ENCODE measurements at places on chromosomes 1 and 21.

- DNase-seq = no peak
These were observed 61.0 kb downstream of the TOR3A start for GRCh38 chr1:179142889-179143299.

GRCh38 chr1:35745124-35745730 lies 24.6 kb downstream of the CLSPN start:
- DNase-seq = no peak

GRCh38 chr1:59685101-59685500 lies 129.6 kb upstream of the HOOK1 start:
- DNase-seq = no peak

DNA sequence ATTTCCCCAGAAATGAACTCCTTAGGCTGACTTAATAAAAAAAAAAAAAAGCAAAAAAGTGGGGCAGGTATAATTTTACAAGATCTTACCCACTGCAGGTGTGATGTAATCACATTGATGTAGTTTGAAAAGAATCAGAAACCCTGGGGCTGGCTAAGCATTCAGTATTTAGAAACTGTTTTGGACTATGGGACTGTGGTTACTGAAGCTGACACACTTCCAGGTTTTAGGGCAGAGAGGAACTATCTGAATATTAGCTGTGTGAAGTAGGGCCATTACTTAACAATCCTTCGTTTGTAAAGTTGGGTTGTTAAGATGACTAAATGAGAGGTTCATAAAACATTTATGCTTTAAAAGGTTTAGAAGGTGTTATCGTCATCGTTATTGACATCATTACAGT lies 165.3 kb downstream of the FASLG start:
- DNase-seq = no peak

- no peak for DNase-seq
These were observed 15.6 kb downstream of the TNNT2 start for GRCh38 chr1:201361652-201362504.

- DNase-seq = no peak
These were observed 36.4 kb downstream of the VANGL1 start for GRCh38 chr1:115678141-115678540.

DNA sequence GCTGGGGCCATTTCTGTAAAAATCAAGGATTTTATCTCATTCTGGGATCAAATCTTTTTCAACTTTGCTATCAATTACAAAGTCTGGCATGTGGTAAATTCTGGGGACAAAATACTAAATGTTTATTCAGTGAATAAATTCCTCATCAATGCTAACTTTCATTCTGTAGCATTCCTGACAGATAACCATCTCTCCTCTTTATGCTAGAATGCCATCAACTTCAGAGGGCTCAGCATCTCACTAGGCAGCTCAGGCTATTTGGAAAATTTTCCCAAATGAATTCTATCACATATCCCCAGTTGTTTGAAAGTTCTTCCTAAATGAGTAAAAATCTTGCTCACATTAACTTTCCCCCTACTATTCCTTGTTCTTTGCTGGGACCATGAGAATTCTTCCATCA lies 163.0 kb upstream of the DAB1 start:
- DNase-seq = no peak

DNA sequence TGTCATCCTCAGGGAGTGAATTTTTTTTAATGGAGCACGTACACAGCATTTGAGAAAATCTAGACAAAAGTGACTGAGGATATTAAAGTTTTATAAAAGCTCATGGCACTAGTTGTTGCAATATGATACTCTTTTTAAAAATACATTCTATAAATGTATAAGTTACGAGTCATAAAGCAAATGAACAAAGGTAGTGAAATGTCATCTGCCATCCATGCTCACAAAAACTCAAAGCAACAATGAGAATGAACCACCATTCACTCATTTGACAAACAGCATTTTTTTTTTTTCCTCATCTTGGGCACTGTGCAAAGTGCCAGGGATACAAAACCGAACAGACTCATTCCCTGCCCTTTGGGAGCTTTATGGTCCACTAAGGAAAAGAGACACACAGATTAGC lies 38.7 kb downstream of the GPR137B start:
- DNase-seq = no peak

DNA sequence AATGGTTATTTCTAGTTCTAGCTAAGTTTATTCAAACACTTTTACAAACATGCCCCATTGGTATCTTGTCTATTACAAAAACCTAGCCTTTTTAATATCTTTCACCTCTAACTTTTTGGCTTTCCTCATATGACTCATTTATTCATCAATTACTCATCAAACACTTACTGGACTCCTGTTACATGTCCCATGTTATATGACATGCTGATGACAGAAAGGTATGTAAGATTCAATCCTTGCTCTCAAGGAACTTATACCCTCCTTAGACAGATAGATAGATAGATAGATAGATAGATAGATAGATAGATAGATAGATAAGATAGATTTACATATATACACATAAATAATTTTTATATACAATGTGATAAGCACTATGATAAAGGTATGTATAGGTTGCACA lies 33.9 kb upstream of the INSL5 start:
- no peak for DNase-seq

- no peak for DNase-seq
These were observed 801 bp downstream of the TRAF5 start for GRCh38 chr1:211327346-211327921.

DNA sequence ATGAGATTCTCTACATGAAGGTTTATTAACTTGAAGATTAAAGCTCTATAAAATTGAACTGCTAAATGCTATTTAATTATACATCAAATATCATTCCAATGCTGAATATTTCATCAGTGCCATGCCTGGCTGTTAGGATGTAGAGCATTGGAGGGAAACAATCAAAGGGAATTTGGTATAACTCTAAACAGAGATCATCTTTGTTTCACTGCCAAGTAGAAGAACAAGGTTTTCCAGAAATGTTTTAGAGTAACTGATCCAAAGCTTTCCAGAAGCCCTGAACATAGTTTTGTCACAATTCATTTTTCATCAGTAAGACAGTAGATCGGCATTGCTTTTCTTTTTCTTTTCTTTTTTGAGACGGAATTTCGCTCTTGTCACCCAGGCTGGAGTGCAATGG lies 5.9 kb upstream of the DSTYK start:
- no peak for DNase-seq

GRCh38 chr1:11377001-11377583 lies 101.9 kb upstream of the DISP3 start:
- DNase-seq = no peak

- DNase-seq = no peak
These were observed 238.0 kb downstream of the TM2D1 start for GRCh38 chr1:61486783-61487536.

DNA sequence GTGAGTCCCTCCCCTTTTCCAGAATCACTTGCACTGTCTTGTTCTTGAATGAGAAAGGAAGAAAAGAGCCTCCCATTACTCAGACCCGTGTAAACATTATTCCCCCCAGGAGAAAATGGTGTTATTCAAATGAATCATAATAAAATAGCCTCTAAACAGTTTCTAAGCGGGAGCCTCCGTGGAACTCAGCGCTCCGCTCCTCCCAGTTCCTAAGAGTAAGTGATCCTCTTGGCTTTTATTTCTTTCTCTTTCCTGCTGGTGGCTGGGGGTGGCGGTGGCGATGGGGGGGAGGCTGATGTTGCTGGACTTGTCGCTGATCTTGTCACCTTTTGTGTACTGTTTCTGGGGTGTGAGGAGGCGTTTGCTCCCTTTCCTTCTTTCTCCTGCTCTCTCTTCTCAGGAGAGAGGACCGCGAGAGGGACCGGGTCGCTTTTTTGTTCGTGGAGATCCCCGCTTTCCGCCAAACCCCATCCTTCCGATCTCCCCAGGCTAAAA lies 781 bp downstream of the PROX1 start:
- no peak for DNase-seq
